ENCODE measurements at places on chromosomes 7 and 10.

- no peak for DNase-seq
Observed at GRCh38 chr10:99236627-99237309, 1.1 kb upstream of the HPSE2 start.

- no peak for DNase-seq
Observed at GRCh38 chr7:4866528-4867496, 5.0 kb upstream of the PAPOLB start.

- DNase-seq: no peak
Observed at GRCh38 chr7:27073076-27073475, 22.7 kb downstream of the HOXA1 start.

DNA sequence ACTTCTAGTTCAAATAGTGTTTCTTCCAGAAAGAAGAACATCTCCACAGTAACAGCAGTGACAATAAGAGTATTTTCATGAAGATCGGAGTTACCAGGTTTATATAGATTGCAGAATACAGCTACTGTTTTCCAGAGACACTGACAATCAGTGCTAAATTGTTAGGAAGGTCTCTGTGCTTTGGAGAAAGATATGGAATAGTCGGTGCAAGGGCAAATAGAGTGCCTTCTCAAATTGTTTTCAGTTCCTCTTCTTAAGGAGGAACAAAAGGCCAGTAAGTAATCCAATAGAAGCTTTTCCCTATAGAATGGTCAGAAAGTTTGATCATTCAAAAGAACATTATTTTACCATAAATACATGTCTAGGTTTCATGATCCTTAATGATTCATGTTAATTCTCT lies 2.6 kb upstream of the KIAA1217 start:
- no peak for DNase-seq

GRCh38 chr10:79984851-79985250 lies 35.9 kb upstream of the SFTPD start:
- no peak for DNase-seq

- DNase-seq: no peak
Observed at GRCh38 chr7:74337926-74338325, 48.7 kb downstream of the CLIP2 start.

DNA sequence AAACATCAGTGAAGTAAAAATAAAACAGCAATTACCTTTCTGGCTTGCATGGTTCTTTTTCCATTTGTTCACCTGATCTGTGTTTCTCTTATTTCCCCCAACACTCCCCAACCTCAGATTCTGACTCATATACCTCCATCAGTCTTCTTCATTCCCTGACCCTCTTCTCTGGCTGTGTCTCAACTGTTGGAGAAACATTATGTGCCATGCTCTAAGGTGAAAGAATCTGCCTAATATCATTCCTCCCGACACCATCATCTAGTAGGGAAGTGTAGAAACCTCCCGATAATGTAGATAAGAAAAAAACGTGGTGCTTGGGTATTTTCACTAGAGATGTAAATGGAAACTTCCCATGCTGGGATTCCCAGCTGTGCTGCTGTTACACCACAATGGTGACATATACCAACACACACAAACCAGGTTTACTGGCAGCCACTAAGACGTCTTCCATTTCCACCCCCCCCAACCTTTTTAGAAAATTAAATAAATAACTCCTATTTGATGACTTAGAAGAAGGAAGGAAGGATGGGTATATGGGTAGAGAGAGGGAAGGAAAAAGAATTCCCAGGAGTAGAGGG lies 63.4 kb downstream of the OSBPL3 start:
- no peak for DNase-seq

DNA sequence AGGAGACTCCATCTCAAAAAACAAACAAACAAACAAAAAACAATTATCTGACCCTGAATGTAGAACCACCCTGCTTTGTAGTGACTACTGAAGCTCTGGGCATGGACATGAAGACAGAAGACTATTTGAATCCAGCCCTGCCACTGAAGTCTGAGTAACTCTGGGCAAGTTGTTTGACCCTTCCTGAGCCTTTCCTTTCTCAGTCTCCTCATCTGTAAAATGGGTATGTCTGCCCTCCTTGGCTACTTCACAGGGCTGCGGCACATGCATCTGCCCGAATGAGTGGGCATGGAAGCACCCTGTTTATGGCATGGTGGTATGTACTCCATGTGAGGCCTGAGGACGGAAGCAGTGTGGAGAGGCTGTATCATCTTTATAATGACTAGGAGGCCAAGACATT lies 22.2 kb upstream of the MALSU1 start:
- DNase-seq: no peak

GRCh38 chr7:75735581-75736350 lies 3.0 kb downstream of the HIP1 start:
- DNase-seq: no peak

GRCh38 chr7:107035446-107035845 lies 9.1 kb upstream of the PRKAR2B start:
- no peak for DNase-seq

DNA sequence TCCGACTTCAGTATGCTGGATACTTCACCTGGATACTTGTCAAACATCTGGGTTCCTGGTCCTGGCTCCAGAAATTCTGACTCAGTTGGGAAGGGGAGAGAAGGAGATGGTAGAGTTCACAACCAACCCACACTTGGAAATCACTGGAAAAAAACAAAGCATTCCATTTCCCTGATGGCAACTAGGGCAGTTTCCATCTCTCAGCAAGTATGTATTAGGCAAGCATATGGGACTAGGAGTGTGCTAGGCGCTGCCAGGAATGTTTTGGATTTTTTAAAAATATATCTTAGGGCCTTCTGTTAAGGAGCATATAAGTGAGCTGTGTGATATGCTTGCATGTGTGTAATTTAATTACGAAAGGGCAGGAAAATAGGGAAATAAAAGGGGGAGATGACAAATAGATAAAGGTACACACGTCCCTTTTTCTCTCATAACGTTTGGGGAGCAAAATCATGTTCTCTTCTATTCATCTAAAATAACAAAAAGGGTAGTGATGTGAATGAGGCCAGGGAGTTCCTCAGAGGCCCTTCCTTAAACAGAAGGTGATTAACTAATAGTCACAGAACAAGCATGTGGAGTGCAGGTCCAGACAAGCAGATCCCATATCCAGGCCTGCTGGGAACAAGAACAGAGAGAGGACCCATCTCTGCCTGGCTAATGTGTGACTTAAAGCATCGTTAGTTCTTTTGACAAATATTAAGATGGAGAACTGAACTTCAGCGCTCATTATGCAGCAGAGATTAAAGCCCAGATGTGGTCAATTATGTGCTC lies 64.5 kb upstream of the NFE2L3 start:
- no peak for DNase-seq

- DNase-seq: no peak
Observed at GRCh38 chr7:47478926-47479711, 102.8 kb downstream of the TNS3 start.

GRCh38 chr10:5514226-5514850 lies 10.4 kb upstream of the CALML3 start:
- DNase-seq: no peak

GRCh38 chr7:16345979-16346958 lies 75.1 kb downstream of the CRPPA start:
- no peak for DNase-seq

DNA sequence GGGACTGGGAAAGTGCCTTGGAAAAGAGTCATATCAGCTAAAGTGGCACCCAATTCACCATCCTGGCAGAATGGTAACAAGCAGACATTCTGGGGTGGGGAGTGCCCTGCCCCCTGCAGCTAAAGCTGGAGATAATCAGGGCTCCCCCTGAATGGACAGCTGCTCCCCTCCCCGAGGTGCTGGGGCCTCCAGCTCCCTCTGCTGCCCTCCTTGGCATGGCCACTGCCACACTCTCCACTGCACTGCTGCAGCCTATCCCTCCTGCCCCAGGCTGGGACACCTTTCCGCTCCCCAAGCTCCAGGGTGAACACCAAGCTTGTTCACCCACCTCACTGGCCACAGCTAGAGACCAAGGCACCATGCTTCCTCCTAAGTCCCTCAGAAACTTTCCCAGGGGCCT lies 9.8 kb upstream of the PARD3 start:
- no peak for DNase-seq

GRCh38 chr10:53719658-53720057 lies 947.1 kb upstream of the MBL2 start:
- no peak for DNase-seq

DNA sequence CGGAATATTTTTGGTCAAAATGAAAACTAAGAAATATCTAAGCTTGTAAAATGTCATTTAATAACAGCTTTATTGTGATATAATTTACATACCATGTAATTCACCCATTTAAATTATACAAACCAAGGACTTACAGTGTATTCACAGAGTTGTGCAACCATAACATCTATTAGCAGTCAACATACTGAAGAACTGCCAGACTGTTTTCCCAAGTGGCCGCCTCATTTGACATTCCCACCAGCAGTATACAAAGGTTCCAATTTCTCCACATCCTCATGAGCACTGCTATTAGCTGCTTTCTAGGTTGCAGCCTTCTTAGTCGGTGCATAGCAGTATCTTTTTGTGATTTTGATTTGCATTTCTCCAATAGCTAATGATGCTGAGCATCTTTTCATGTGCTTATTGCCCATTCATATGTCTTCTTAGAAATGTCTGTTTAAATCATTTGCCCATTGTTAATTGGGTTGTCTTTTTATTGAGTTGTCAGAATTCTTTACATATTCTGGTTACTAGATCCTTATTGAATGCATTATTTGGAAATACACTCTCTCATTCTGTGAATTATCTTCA lies 153.0 kb upstream of the FGFR2 start:
- no peak for DNase-seq

- no peak for DNase-seq
Observed at GRCh38 chr7:4486907-4487306, 195.2 kb upstream of the FOXK1 start.

- DNase-seq: no peak
Observed at GRCh38 chr7:88217675-88218428, 2.0 kb downstream of the SRI start.

DNA sequence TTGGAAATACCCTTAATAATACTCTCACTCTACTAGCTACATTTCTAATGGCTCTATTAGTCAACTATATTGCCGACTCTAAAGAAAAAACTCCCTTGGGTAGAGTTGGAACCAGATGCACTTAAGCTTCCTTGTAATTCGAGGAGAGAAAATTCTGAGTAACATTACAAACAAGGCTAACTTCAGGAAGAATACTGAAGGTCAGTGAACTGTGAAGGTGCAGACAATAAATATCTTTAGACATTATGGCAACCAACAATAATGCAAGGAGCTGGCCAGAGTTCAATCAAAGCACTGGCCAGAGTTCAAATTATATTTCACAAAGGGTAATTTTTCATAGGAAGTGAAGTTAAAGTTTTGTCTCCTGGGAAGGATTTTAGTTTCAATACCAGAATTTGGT lies 40.7 kb upstream of the MRLN start:
- DNase-seq: no peak

- no peak for DNase-seq
Observed at GRCh38 chr7:28228396-28228795, 47.8 kb upstream of the JAZF1 start.

DNA sequence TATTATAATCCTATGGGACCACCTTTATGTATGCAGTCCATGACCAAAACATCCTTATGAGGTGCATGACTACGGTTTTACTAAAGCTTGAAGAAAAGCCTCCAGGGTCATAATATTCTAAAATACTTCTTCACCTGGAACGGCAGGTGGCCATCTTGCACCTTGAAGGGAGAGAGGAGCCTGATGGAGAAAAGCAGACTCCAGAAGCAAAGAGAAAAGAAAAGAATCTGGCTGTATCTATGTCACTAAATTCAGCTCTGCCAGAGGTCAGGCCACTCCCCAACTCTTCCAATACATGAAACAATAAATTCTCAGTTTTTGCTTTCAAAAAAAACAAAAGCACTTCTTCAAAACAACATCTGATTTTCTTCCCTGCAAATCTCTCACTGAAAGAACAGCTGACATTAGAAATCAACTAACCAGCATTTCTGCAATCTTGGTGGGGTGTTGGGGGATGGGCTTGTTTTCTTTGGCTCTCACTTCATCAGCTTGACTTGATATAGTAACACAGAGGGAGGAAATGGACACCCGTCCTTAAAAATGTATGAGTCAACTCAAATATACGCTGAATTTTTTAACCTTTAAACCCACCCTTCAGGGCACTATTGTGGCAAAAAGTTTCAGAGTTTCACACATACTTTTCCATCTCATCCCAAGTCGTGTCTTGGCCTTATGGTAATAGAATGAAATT lies 21.7 kb downstream of the HIBADH start:
- DNase-seq: no peak

DNA sequence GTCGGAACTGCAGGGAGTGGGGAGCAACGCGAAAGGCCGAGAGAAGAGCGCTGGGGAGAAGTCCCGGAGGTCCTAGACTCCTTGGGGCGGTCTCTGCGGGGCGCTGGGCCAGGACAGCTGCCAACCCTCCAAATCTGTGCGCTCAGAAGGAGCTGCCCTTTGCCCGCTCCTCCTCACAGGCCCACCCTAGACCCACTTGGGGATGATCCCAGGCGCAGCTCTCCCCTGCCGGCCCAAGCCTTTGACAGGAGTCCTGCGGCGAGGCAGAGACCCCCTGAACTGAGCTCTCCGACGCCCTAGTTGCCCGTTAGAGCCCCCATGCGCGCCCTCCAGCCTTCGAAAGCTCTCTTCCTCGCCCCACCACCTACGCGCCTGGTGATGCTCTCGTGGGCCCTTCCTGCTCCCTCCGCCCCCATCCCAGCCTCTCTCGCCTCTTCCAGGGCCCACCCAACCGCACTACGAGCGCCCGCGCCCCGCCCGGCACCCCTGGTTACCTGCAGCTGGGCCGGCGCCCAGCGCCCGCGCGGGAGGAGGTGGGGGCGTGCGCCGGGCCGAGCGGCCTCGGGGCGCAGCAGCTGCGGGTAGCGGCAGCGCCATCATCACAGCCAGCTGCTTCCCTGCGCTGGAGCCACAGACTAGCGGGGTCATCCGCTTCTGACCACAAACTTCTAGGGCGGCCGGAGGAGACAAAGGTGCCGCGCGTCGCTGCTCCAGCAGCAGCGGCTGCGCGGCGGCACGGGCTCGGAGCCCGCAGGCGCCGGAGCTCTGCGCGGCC lies 353.4 kb downstream of the DNAJB6 start:
- no peak for DNase-seq

GRCh38 chr7:47580175-47580706 lies 1.7 kb downstream of the TNS3 start:
- DNase-seq: no peak

DNA sequence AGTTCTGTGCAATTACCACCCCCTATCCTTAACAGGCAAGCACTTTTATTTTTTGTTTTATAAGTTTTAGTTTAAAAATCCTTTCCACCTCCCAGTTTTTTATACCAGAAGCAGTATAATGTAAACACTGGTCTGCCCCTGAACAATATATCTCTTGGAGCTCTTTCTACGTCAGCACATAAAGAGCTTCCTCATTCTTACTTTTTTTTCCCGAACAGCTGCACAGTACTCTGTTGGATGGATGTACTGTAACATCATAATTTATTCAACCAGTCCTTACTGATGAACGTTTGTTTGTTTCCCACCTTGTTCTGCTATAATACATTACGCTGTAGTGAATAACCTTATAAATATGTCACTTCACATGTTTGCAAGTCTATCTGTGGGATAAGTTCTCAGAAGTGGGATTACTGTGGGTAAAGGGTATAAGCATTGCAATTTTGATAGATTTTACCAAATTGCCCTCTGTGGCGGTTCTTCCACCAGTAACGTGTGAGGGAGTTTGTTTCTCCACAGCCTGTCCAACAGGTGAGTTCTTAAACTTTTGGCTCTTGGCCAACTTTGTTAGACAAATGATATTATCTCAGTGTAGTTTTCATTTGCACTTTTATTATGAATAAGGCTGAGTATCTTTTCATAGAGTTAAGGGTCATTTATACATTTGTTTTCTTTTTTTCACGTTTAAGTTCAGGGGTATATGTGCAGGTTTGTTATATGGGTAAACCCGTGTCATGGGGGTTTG lies 32.8 kb downstream of the ADRA2A start:
- DNase-seq: no peak

Data from activated T-helper 1 cell treated with Interleukin-2 at 50 U/mL for 16 hours (primary cell).